ENCODE measurements at places on chromosomes 5 and 9.

- DNase-seq, result no peak
Observed at GRCh38 chr5:111976705-111977435, 219.9 kb upstream of the NREP start.

DNA sequence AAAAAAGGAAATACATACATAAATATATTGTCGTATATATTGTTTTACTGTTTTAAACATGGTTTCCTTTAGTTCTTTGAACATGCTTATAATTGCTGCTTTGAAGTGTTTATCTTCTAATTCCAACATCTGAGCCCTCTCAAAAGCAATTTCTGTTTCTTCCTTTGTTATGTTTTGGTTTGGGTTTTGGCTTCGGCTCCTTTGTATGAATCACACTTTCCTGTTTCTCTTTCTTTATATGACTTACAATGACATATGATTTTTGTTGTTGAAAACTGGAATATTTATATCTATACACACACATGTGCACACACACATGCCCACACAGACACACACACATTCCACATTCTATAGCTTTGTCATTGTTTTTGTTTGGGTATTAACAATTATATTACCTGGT lies 1206.7 kb downstream of the CDH12 start:
- no peak for DNase-seq

GRCh38 chr9:81825846-81826516 lies 102.2 kb upstream of the SPATA31D4 start:
- no peak for DNase-seq

DNA sequence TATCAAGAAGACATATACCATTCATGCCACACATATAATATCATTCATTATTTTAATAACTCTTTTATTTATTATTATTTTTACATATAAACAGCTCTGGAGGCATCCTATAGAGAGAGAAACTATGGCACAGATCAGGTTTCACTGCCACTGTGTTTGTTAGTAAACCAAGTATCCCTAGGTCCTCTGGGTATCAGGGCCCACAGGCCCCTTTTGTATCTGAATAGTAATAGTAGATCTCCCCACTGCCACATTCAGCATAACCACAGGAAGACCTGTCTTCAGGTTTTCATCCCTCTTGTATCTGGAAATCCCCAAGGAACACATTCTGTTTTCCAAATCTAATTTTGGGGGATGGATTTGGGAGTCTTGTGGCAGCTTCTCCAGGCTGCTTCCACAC lies 94.0 kb downstream of the SPATA31D1 start:
- no peak for DNase-seq

DNA sequence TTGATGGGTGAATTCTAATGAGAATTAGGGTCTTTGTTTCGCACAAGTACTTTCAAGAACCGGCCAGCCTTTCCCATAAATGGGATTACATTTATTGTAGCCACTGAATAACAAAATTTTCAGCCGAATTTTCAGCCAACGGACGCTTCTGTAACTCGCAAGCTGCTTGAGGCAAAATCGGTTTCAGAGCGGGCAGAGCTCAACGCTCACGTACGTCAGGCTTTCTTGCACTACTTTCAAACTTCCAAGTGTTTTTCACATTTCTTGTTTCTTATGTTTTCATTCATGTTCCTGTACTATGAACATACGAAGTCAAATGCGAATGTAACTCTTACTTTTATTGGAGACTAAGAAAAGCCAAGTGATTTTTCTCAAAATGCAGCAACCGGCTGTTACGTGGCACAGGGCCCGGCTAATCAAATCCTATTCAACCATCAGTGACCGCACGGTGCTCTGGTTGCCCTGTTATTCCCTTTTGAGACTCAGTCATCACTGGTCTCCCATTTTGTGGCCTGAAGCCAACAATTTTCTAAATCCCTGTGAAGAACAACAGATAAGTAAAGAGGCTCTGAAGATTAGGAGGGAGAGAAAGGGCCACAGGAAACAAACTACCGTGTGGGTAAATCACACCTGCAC lies 68.5 kb downstream of the SLC28A3 start:
- DNase-seq, result no peak

DNA sequence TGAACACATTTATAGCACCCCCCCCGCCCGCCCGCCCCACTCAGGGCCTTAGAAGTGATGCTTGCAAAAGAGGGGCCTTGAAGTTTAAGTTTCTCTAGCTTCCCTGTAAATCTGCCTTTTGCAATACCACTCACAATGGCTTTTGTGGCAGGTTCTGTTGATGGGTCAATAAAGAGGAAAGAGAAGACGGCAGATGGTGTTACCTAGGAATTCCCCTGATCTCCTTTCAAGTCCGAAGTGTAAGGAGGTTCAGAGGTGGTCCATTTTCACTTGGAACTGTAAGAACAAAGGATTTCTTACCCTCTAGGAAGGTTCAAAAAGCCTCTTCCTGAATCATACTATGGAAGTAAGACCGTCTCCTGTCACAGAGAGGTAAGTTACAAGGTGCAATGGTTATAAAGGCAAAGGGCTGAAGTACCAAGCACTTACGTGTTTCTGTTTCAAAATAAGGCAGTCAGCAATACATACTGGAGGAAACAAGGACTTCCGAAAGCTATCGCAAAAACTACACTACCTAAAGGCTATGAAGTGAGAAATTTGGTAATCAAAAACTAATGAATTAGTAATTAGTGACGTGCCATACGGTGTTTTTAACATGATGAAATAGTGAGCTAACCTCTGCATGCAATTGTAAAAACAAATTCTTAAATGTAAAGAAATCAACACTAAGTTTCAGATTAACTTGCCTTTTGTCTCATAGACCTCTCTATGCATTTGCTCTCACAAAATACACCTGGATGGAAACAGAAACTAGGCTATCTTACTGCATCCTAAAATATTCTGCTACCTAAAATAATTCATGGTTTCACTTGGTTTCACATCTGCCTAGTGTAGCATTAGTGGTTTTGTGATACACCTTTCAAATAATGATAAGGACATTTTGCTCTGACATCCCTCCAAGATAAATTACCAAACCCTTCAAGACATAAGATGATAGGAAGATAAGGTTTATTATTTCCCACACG lies 589.4 kb upstream of the FAM174A start:
- no peak for DNase-seq

- DNase-seq, result no peak
Observed at GRCh38 chr5:53200306-53200705, 90.7 kb upstream of the MOCS2 start.

DNA sequence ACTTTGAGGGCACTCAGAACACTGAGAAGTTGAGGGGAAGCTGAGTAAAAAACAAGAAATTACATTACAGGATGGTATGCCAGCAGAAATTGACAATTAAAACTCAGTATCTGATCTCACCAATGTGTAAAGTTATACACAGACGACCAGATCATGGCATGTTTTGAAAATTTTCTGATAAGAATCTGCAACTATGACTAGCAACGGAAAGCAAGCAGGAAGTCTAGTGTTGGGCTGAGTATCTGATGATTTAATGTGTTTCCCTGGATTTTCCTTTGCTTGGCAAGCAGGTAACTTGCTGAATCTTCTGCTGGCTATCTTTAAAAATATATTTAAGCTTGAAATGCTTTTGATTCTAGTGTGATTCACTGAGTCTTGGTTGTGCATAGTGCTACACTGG lies 5.2 kb upstream of the GCNT4 start:
- no peak for DNase-seq

GRCh38 chr5:80798633-80799032 lies 143.8 kb upstream of the DHFR start:
- no peak for DNase-seq

- DNase-seq, result peak; percentile 82
Observed at GRCh38 chr9:128688501-128689292, at the start of gene SET. Gene SET, plus strand, starts transcription at chr9:128689222. Its CDS starts 361 bp downstream, at chr9:128689583.

DNA sequence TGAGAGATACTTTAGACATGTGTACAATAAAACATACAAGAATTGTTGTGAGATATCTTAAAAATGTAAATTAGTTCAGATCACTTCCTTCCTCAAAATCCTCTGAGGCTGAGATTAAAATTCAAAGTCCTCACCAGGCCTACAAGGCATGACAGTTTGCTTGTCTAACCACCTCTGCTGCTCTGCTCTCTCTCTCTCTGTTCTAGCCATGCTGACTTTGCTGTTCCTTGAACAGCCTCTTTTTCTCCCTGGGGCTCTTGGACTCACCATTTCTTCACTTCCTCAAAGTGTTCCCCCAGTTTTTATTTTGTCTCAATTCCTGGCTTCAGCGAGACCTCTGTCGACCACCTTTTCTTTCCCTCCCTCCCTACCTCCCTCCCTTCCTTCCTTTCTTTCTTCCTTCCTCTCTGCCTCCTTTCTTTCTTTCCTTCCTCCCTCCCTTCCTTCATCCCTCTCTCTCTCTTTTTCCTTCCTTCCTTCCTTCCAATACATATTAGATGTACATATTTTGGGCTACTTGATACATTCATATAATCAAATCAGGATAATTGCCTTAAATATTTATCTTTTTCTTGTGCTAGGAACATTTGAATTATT lies 27.0 kb downstream of the CATSPER3 start:
- no peak for DNase-seq

DNA sequence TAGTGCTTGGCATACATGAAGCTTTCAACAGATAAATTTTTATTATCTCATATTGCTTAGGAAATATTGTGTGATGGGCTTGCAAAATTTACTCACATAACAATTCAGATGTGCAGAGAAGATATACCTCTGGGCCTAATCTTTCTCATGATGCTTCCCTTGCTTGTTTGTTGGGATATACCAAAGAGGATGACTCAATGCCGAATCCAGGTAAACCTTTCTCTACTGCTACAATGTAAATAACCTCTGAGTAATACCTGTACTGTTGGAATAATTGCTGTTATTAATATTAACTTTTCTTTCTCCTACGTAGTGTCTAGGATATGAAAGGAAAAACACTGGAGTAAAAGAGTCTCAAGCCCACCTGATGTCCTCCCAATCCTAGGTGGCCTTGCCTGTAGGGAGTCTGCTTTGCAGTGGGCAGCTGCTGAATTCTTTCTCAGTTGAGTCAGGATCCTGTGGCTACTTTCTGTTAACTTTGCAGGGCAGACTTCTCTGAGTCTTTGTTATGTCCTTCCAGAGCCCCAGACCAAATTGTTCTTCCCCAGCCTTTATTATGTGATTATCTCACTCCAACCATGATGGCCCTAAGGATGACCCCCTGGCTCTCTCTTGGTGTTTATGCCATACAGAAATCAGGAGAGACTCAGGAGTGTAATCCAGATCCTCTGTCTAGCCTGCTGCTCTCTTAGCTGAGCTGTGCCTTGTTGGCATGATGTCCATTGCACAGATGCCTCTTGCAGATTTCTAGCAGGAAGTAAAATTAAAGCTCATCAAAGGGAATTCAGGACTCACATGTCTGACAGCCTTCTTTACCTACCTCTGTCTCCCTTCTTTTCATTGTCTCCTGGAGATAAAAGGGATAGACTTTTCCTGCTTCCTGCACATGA lies 208.1 kb downstream of the SNX18 start:
- no peak for DNase-seq

DNA sequence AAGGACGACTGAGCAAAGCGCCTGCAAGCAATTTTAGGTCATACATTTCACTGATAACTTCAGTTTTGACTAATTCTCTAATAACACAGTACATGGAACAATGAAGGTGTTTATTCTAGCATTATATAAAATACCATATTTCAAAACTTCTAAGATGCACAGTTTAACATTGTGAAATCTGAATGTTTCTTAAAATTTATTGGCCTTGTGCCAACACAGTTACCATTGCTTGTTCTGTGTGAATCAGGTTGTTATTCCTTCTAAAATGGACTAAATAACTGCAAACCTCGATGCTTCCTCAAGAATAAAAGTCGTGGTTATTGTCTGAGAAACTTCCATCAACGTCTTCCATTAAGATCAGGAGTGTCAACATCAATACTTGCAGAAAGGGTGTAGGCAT lies 8.0 kb downstream of the MCC start:
- no peak for DNase-seq

DNA sequence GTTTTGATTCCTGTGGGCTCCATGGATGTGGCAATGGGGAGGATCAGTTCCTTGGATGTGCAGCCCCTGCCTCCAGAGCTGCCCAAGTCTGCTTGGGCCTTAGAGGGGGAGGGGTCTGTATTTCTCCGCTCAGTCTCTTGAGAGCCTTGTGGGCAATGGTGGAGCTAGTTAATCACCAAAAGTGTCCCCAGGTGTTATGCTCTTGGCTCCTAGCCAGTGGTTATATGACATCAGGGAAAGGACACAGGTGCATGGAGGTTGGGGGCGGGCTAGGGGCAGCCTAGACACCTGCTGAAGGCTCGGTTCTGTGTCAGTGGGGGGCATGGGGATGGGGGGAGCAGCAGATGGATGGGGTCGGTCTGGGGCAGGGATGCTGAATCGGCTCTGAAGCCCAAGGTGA lies 12.4 kb upstream of the ARAP3 start:
- DNase-seq, result no peak

GRCh38 chr9:85743275-85744128 lies 1.7 kb upstream of the AGTPBP1 start:
- DNase-seq, result no peak

DNA sequence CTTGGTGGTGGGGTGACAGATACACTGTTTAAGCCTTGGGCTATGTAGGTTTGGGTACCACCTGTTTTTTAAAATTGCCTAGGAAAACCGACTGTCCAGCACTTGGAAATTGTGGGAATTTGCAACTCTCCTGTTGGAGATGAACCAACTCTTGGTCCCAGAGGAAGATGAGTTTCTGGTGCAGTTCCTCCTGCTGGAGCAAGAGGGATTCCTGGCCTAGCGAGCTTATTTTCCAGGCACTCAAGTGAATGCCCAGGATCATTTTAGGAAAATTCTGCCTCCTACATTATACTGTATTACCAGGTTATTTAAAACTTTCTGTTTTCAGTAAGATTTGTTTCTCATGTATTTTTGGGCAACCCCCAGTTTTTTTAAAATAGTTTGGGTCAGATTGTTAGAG lies 33.7 kb downstream of the AP3S1 start:
- DNase-seq, result no peak

GRCh38 chr9:76452839-76453238 lies 6.1 kb upstream of the GCNT1 start:
- no peak for DNase-seq

DNA sequence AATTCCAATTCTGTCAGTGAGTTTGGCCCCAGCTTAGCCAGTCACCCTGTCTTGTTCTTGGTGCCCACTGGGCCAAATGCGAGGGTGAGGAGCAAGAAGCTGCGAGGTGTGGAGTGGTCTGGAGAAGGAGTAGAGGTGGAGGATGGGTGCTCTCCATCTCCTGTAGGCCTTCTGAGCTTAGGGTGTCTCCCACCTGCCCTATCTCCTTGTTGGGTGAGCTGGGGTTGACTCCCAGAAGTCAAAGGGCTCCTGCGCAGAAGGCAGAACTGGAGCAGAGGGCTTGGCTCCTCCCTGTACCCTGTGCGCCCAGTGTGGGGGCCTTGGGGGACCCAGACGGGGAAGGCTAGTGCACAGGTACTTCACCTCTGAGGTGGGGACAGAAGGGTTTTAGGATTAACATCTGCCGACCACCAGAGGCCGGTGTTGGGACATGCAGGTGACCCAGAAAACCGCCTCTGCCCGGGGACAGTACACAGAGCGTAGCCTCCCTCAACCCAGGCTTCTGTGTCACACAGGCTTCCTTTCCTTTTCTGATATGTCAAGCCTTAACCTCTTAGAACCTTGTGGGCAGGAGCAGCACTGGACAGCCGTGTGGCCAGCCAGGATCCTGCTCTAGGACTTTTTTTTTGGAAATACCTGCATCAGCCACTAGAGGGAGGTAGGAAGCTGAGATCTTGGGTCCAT lies 16.9 kb downstream of the IL5 start:
- DNase-seq, result peak; percentile 76

GRCh38 chr5:98065261-98065909 lies 708.1 kb upstream of the RGMB start:
- DNase-seq, result no peak

All from thymus (tissue), 14 donors.